ENCODE measurements at places on chromosomes 5 and 9.
A peak's percentile ranks its signal among the peaks of the same experiment; 100 is the strongest.

DNA sequence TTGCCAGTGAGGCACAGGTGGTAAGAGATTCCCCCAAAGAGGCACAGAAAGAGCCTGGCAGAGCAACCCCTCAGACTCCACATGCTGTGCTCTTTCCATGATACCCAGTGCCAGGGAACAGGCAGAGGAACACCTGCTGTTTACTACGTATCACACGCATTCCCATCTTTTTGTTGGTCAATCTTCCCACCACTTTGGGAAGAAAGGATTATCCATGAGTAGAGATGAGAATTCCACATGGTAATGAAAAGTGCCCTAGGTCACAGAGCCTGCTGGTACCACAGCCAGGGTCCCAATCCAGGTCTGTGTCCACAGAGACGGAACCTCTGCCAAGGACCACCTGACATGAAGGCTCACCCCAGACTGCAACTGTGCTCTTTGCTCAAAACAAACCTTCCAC is 86.6 kb downstream of the LHFPL2 start:
- DNase-seq = no peak

- DNase-seq = no peak
These were observed 234.6 kb downstream of the ADGRV1 start for GRCh38 chr5:90793183-90793582.

- DNase-seq = no peak
These were observed 129.7 kb upstream of the RAD23B start for GRCh38 chr9:107153336-107153735.

DNA sequence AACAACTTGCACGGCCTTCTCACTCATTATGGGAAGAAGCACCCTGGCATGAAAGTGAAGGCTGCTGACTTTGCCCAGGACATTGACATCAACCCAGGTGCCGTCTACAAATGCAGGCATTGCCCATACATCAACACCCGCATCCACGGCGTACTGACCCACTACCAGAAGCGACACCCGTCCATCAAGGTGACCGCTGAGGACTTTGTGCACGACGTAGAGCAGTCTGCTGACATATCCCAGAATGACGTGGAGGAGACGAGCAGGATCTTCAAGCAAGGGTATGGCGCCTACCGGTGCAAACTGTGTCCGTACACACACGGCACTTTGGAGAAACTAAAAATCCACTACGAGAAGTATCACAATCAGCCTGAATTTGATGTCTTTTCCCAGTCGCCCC is 65.4 kb downstream of the ZNF462 start:
- DNase-seq = no peak

DNA sequence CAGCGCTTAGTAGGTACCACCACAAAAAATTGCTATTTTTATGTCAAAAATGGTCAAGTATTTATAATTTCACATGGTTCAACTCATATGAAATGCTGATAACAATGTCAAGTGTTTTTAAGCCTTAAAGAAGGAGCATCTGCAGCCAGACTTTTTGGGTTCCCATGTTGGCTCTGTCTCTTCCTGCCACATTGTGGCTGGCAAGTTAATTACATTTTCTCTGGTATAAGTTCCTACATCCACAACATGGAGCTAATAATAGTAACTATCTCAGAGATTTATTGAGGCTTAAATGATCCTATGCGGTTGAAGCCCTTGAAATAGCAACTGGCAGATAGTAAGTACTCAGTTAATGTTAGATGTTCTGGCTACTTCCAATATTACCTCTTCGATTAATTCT is 5.4 kb downstream of the ATP10B start:
- DNase-seq = no peak

DNA sequence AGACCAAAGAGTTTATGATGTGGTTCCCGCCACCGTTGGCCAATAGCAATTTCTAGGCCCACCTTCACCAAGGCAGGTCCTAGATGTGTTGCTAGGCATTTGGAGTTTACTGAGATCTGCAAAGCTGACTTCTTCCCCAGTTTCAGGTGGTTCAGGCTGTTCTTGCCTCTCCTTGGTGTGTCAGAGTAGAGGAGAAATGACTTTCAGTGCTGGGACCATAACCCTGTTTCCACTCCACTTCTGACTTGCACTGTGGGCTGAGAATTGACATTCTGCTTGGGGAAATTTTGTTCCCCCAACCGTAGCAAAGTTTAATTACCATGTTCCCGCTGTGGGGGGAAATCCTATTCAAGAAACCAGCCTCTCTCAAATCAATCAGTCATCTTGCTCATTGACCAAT is 128.0 kb upstream of the GABRP start:
- no peak for DNase-seq

GRCh38 chr5:90368454-90369246 is 40.9 kb downstream of the CETN3 start:
- DNase-seq = no peak

- no peak for DNase-seq
These were observed 175.5 kb downstream of the ANXA1 start for GRCh38 chr9:73327149-73327548.

DNA sequence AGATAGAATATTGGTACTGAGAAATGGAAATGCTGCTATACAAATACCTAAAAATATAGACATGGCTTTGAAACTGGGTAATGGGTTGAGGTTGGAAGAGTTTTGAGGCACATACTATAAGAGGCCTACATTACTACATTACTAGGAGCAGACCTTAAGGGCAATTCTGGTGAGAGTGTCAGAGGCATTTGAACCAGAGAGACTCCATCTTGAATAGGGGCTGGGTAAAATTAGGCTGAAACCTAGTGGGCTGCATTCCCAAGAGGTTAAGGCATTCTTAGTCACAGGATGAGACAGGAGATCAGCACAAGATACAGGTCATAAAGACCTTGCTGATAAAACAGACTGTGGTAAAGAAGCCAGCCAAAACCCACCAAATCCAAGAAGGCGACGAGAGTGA is 104.6 kb upstream of the ADRA1B start:
- DNase-seq = no peak

GRCh38 chr5:169583101-169583423 is 511 bp upstream of the SPDL1 start:
- no peak for DNase-seq

- DNase-seq = no peak
These were observed 6.5 kb downstream of the SFXN1 start for GRCh38 chr5:175484829-175485228.

GRCh38 chr9:32839013-32839885 is 55.9 kb downstream of the TMEM215 start:
- DNase-seq = no peak

- no peak for DNase-seq
These were observed 164.5 kb downstream of the TMC1 start for GRCh38 chr9:72685911-72686310.

DNA sequence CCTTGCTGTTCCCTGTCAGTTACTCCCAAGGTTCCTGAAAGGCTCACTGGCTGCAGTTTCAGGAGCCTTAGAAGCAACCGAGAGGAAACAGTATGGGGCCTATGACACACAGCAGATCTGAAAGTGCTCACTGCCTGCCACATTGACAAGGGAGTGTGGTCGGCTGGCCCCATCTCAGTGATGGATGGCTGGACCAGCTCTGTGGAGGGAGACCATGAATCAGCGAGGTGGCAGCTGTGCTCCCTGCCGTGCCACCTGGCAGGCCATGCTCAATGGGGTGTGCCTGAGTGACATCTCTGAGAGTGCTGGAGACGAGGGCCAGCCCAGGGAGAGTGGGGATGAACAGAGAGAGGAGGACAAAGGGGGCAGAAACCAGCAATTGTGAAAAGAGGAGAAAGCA is 49.1 kb downstream of the DOCK2 start:
- no peak for DNase-seq

DNA sequence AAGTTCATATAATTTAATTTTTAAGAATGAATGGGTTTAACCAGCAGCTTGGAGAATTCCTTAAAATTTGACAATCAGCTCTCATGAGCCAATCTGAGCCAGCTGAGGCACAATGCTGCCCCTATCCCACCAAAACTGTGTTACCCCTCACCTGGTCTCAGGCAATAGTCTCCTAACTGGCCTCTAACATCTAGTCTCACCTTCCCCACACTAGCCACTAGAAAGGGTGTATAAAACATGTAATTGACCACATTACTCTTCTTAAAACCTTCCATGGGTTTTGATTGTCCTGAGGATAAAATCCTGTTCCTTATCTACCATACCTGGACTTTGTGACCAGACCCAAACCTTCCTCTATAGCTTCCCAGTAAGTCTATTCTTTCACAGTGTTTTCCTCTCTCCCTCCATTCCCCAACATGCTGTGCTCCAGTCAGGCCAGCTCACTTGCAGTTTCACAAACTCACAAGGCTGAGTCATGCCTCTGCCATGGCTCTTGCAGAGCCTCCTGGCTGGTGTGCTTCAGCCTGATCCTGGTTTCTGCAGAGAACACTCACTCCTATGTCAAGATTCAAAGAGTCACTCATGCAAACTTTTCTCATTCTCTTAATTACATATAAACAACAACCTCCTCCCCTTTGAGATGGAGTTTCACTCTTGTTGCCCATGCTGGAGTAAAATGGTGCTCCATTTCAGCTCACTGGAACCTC is 16.0 kb upstream of the ZCCHC7 start:
- peak; percentile 58 for DNase-seq

DNA sequence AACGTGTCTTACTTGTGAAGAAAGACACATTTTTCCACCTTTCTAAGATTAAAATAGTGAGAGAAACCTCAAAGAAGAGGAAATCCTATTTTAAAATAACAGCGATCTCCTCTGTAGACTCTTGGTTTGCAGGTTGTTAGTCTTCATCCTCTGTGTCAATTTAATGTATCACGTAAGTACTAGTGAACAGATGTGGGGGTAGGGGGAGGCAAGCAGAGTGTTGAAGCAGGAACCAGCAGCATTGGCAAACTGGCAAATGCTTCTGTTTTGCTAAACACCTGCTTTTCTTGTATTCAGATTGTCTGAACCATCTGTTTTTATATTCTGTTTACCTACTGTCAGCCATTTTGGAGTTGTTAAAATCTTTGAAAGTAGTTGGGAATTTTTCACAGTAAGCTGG is 159.3 kb upstream of the TLX3 start:
- no peak for DNase-seq

GRCh38 chr9:22142671-22143070 is 133.6 kb upstream of the CDKN2B start:
- no peak for DNase-seq

DNA sequence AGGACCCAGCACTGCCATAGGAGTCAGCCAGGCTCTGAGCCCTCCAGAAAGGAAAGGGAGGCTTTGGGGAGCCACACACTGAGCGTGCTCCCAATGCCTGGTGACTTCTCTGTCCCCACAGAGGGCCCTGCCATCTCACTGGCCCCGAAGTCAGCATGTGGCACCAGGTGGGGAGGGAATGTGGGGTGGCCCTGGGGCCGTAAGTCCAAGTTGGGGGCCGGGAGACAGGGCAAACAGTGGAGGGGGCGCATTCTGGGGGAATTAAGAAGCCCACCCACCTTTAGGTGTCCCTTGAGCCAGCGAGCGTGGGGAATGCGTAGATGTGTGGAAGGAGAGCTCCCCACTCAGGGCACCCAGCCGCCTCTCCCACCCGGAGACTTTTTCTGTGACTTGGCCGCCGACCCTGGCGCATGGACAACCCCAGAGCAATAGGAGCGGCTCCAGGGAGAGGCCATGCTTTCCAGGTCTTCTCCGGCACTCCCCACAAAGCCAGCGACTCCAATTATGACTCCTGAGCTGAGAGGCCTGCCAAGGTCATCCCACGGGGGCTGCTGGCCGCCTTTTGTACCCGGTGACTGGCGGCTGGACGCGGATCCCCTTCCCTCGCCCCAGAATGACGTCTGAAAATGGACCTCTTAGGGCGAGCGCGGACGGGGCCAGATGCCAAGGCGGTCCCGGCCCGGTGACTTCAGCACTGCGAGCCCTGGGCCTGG is 9.8 kb downstream of the IRX1 start:
- DNase-seq = no peak

DNA sequence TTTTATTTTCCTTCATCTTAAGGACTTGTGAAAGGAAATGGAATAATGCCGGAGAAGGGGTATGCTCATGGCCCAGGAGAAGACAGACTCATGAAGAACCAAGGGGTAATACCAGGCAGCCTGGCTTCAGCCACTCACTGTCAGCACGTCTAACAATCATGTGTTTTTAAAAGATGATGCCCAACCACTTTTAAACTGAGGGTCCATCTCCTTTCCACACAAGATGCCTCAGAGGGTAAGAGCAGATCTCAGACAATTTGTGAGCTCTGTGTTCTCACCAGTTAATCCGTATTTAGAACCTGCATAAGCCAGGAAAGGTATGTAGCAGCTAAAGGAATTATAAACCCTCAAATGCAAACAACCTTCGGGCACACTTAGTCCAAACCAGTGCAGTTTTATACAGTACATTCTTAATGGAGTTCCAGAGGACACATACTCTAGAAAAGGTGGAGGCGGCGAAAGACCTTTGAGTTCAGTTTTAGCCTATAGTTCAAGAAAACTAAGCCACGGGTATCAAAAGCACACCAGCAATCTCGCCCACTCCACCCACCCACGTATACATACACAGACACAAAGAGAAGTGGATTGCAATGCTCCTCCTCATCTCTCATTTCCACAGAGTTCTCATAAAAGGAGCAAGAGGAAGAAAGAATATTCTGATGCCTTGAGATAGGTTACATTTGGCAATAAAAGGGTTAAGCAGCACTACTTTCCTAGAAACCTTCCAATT is 2.6 kb downstream of the DIAPH1 start:
- DNase-seq = no peak

DNA sequence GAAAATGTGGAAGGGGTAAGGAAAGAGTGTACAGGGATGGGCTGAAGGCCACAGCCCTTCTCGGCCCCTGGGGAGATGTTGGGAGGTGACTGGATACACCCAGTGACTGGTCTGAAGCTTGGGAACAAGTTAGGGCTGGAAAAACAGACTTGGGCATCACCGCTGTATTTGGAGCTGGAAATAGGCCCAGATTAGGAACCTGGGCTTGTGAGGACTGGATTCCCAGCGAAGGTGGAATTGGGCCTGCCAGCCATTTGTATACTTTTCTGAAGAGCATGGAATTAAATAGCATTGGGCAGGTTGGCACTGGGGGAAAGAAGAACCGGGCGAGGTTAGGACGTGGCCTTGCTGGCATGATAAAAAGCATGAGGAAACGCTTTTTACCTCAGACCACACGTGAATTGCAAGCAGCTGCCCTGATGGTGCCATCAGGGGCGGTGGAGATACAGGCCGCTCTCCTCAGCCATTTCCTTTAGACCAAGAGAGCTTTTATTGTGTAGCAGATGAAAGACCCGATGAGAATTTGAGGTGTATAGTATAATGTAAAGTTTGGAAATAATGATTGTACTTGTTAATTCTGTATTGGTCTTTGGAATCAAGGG is 37.8 kb downstream of the OTULIN start:
- DNase-seq = no peak

DNA sequence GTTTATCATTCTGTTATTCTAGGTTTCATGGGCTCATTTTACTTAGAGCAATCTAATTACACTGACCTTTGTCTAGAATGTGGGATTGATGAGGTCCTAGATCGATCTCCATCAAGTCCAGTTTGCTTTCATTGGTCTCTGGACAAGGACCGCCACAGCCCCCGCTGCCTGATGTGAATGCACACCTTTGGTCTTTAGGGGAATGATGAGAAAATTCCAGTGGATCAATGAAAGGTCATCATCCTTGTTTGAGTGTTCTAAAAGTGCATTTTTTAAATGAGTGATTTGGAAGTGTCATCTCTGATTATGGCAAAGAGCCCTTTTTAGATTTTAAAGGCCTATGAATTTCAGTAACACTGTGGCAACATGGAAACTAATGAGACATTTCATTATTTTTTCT is 2.2 kb upstream of the ANKH start:
- DNase-seq = no peak

GRCh38 chr9:133818444-133818843 is 80.3 kb upstream of the SARDH start:
- DNase-seq = no peak

- DNase-seq = no peak
These were observed 73.5 kb downstream of the PTCH1 start for GRCh38 chr9:95443301-95443700.

All from NB4 (cell line).